ENCODE measurements at places on chromosomes 1 and 21.

DNA sequence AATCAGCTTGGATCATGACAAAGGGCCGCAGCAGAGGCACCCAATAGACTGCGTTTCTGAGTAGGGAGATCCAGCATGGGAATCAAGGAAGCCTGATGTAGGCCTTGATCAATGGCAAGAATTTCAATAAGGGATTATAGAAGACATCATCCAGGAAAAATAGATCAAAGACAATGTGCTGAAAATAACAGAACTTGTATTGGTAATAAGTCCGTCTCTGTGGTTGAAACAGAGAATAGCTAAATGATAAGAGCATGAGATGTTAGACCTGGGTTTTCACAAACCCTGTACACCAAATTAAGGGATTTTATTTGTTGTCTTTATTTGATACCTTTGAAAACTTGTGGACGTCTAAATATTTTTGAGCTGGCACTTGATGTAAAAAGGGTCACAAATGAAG lies 228.0 kb upstream of the SGIP1 start:
- no peak for DNase-seq

DNA sequence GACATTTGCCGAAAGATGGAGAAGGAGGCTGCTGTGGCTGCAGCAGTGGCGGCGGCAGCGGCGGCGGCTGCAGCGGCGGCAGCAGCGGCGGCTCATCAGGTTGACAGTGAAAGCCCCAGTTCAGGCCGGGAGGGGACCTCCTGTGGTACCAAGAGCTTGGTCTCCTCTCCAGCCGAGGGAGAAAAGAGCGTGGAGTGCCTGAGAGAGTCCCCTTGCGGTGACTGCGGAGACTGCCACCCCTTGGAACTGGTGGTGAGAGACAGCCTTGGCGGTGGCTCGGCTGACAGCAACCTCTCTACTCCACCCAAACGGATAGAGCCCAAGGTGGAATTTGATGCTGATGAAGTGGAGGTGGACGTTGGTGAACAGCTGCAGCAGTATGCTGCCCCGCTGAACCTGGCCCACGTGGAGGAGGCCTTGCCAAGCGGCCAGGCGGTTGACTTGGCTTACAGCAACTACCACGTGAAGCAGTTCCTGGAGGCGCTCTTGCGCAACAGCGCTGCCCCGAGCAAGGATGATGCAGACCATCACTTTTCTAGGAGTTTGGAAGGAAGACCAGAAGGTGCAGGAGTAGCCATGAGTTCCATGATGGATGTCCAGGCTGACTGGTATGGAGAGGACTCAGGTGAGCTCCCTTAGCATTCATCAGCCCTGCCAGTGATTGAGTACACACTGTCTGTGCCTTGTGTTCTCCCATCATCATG lies 6.3 kb downstream of the ZBTB8B start:
- DNase-seq: no peak

GRCh38 chr1:9630331-9631111 lies 21.0 kb upstream of the PIK3CD start:
- DNase-seq: no peak

- DNase-seq: no peak
Observed at GRCh38 chr1:156262461-156263287, 14.8 kb upstream of the PAQR6 start.

DNA sequence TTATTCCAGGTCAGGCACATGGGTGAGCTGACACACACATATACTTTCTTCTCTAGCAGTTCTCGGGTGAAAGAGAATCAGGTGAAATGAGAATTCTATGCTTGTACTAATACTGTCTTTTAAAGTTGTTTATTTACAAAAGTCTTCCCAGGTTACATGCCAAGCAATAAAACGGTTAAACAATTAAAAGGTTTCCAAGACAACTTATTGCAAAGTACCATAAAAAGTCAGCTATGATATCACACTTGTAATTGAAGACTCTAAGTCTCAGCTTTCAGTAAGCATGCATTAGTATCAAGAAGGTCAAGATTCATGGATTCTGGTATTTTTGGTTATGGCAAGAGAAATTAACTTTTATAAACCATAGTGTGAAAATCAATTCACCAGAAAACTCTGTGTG lies 171.4 kb downstream of the PDE4B start:
- DNase-seq: no peak

- DNase-seq: peak; percentile 29
Observed at GRCh38 chr1:150564051-150564991, 15.1 kb downstream of the MCL1 start.

DNA sequence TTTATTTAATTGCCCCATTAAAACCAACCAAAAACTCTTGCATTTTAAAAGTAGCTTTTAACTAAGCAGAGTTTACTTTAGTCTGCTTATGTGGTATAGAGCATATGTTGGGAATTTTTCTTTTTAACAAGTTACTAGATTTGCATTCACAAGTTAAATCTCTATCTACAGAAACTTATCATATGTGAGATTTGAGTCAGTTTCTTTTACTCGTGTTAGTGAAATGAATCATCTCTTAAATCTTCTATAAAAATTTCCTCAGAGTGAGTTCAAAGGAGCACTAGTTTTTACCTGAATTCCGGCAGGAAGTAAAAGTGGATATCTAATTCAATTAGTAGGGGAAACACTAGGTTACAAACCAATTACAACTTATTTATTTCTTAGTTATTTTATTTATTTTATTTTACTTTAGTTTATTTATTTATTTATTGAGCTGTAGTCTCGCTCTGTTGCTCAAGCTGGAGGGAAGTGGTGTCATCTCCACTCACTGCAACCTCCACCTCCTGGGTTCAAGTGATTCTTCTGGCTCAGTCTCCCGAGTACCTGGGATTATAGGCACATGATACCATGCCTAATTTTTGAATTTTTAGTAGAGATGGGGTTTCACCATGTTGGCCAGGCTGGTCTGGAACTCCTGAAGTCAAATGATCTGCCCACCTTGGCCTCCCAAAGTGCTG lies 1609.6 kb upstream of the B3GALT2 start:
- DNase-seq: no peak

GRCh38 chr1:19872190-19872589 lies 10.0 kb upstream of the OTUD3 start:
- no peak for DNase-seq

DNA sequence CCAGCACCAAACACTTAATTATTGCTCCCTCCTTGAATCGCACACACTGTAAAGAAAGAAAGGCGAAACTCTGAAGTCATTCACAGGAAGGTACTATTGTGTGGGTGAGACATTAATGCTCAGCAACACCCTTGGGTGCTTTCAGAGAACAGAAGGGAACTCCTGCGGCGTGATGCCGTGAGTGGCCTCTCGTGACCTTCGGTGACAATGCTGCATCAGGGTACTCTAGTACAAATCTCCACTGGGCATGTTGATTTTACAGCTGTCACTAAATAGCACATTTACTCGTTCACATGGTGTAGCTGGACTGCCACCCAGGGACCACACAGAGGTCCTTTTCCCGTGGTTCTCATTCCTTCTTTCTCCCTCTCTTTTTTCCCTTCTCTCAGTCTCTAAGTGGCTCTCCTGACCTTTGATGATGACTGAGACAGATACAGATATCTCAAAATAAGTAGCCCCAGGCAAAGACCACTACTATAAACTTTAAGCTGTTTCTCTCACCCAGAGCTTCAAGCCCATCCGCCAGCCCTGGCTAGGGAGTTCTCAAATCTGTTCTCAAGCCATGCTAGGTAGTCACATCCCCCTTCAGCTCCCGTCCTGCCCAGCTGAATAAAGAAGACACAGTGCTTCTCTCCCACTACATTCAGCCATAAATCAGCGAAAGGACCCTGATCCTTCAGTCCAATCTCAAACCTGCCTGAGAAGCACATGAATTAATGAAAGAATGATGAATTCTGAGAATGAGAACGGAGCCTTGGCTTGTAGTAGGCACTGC lies 223.4 kb upstream of the FMN2 start:
- DNase-seq: no peak

- DNase-seq: peak; percentile 1
Observed at GRCh38 chr1:220655509-220655908, 34.7 kb upstream of the C1orf115 start.

DNA sequence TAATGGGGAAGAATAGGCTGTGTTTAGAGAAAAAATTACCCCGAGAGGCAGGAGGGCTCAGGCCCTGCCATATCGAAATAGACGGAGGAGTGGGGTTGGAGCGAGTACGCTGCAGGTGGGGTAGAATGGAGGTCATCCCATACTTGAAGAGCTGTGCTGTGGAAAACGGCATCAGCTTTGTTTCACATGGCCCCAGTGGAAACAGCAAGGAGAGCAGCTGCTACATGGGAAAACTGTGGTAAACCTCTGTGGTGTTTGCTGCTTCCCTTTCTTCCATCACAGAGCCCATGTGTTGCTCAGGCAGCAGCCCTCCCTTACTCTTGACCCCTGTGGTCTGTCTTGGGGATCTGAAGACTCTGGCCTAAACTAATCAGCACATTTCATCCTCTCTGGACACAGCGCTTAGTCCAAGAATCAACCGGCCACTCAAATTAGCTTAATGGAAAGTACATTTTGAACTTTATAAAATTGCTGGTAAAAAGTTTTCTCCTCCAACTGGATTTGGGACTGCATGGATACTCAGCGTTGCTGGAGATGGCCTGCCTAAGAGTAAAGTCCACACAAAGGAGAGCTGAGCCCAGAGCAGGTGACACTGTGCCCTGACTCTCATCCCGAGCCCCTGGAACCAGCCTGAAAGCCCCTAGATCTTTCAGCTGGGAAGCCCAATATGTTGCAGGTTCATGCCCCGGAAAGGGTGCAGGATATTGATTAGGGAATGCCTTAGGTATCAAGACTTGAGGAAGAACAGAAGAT lies 127.1 kb upstream of the GADD45A start:
- DNase-seq: no peak

DNA sequence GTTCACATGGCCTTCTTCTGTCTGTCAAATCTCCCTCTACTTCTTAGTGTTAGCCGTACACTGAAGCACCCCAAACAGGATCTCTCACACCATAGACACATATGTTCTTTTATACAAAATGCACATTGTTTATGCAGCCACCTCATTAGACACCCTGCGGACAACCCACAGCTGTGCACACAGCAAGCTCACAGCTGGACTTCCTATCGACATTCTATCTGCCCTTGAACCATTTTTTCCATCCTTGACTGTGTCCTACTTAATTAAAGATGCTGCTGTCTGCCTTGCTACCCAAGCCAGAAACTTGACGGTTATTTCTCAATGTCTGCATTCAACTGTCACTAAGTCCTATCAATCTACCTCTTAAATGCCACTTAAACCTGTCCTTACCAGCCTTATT lies 3.2 kb upstream of the ZBTB21 start:
- DNase-seq: no peak

DNA sequence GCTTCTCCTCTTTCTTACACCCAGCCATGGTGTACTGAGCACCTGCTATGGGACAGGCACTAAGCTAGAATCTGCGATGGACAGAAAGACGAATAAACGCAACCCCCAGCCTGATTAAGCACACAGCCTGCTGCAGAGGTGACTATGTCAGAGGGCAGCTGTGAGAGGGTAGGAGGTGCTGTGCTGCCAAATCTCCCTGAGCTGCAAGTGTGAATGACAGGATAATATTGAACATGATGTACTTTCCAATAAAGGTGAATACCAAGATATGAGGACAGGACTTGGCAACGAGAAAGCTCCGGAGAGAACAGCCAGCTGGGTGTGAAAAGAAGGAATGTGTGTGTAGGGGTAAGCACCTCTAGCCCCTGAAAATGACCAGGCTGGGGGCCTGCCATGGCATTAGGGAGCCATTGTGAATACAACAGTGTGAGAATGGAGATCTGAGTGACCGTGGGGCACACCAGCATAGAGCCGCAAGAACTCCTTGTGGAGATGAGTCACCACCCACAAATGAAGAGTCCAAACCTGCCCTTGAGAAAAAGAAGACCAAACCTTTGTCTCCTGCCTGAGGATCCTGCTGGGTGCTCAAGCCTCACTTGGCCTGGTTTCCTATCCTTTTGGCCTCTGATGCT lies 83.0 kb upstream of the ATF3 start:
- no peak for DNase-seq

DNA sequence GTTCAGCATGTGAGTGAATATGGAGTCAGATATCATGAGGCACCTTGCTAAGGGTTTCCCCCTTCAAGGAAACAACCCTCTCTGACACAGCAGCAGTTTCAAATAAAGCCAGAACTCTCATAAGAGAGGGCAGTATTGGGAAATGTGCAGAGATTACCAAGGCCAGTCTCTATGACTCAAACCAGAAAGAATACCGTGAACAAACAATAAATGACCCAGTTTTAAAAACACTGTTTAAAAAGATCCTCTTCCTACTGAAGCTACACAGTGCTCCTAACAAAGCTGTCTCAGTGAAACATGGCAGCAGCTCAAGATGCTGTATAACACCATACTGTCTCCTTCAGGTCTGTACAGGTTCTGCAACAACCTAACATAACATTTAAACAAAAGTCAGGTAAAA lies 102.6 kb downstream of the KIAA0319L start:
- DNase-seq: peak; percentile 78

DNA sequence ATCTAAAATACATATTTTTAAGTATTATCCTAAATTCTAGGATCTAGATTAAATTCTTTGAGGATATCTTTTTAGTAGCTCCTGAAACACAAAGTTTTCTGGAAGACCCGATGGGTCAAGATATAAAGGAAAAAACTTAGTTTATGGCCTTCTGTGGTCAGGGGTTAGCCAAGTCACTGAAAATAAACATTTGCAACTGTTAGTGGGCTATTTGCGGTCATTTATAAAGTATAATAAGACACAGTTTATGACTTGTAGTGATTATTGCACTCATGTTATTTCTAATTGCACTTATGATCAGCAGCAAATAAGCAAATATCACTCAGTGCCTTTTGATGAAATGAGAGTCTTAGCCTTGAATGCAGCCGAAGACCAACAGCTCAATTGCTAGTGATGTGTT lies 183.3 kb downstream of the NFIA start:
- no peak for DNase-seq

Data from suppressor macrophage treated with lipopolysaccharide for 4 hours (primary cell).